Thoracic aorta (tissue), 2 donors: ENCODE measurements at places on chromosomes 13 and 19.

- peak overlapping the region; percentile 90 for H3K4me3 ChIP-seq
- no peak for DNase-seq
- H3K27ac ChIP-seq, result peak overlapping the region; percentile 100
- H3K4me1 ChIP-seq, result peaks cover 17% of the 10 kb centered on the region
These were observed 1.2 kb downstream of the CNN2 start for GRCh38 chr19:1027650-1028061.

DNA sequence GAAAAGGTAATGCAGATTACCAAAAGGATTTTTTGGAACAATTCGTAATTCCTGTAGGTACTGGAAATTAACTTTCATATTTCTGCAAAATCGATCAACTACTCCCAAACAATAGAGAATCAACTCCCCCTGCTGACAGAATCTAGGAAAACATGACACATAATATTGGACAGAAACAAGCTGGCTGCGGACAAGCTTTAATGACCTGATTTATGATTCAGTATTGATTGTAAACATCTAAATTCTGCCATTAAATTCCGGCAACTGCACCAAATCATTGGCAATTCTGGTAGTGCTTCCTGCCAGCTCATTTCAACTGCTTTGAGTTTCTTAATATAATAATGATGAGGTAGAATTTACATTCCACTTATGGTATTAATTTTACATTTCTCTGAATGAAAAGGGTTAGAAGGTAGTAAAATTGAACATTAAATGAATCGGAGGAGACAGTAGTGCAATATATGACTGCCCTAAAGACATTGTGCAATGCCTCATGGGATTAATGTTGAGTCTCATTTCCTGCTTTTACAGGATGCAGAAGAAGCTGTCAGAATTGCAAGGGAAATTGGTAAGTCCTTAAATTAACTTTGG lies 146.5 kb downstream of the PCCA start:
- no peak for DNase-seq
- no peak overlapping the region for H3K27ac ChIP-seq
- no peaks in the 10 kb centered on the region for H3K27me3 ChIP-seq
- H3K4me1 ChIP-seq, result no peaks in the 10 kb centered on the region

GRCh38 chr19:53982001-53982451 lies 9.4 kb upstream of the CACNG6 start:
- no peaks in the 10 kb centered on the region for H3K36me3 ChIP-seq
- no peak overlapping the region for H3K27ac ChIP-seq
- H3K4me3 ChIP-seq, result peak overlapping the region; percentile 38
- no peak for DNase-seq

- no peaks in the 10 kb centered on the region for H3K4me1 ChIP-seq
- no peaks in the 10 kb centered on the region for H3K36me3 ChIP-seq
- no peaks in the 10 kb centered on the region for H3K27me3 ChIP-seq
- H3K4me3 ChIP-seq, result no peak overlapping the region
- H3K27ac ChIP-seq, result no peak overlapping the region
These were observed 29.7 kb downstream of the NKPD1 start for GRCh38 chr19:45130888-45131615.

DNA sequence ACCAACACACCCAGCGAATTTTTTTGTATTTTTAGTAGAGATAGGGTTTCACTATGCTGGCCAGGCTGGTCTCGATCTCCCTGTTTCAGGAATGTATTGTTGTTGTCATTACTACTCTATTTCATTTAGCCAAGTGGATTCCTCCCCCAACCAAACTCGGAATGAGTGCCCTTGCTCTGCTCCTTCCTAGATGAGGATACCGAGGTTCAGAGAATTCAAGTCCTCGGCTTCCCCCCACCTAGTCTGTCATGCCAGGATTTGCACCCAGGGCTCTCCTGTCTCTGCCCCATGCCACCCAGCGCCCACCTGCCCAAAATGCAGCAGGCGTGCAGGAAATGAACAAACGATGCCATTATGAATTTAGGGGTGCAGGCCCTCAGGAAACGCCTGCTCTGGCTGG lies 3.5 kb upstream of the SPACA4 start:
- no peaks in the 10 kb centered on the region for H3K36me3 ChIP-seq
- H3K4me1 ChIP-seq, result no peaks in the 10 kb centered on the region
- H3K27me3 ChIP-seq, result no peaks in the 10 kb centered on the region
- no peak overlapping the region for H3K27ac ChIP-seq
- no peak overlapping the region for H3K4me3 ChIP-seq

GRCh38 chr13:101308247-101309013 lies 107.9 kb downstream of the NALCN start:
- no peaks in the 10 kb centered on the region for H3K36me3 ChIP-seq
- H3K27me3 ChIP-seq, result no peaks in the 10 kb centered on the region
- H3K27ac ChIP-seq, result peak overlapping the region; percentile 66
- no peak for DNase-seq
- no peak overlapping the region for H3K4me3 ChIP-seq
- peaks cover 15% of the 10 kb centered on the region for H3K4me1 ChIP-seq

- peak overlapping the region; percentile 83 for H3K27ac ChIP-seq
- peak overlapping the region; percentile 35 for H3K4me3 ChIP-seq
- no peak for DNase-seq
These were observed 21.5 kb downstream of the NFIC start for GRCh38 chr19:3387645-3388589.

GRCh38 chr13:59468396-59468795 lies 695.3 kb downstream of the DIAPH3 start:
- DNase-seq, result no peak
- H3K36me3 ChIP-seq, result no peaks in the 10 kb centered on the region
- H3K27me3 ChIP-seq, result no peaks in the 10 kb centered on the region

DNA sequence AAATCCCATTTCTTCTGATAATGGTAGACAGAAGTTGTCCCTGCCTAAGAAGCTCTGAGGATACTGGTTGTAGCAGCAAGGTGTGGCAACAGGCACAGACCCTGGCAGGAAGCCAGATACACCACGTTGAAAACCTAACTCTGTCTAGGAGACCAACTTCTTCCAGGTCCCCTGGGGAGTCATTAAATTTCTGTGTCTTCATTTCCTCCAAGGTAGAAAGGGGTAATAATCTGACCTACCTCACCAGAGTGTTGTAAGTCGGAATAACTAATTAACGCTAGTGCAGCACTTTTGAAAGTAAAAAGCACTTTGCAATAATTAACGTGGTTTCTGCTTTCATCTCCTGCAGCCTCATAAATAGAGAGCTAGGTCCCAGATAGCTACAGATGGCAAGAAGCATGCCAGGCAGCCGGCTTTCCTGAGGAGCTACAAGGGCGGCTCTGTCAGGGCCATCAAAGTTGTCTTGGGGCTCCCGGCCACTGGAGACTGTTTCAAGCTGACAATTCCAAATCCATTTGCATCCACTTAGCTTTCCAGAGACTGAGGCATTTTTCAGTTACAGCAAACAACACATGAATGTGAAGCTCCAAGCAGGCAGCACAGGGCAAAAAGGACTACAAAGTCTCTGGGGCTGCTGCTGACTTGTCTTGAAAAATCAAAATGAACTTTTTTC lies 176.2 kb downstream of the FOXO1 start:
- no peak for DNase-seq
- no peak overlapping the region for H3K27ac ChIP-seq
- H3K27me3 ChIP-seq, result no peaks in the 10 kb centered on the region

- no peak overlapping the region for H3K27ac ChIP-seq
- no peak overlapping the region for H3K4me3 ChIP-seq
- DNase-seq, result no peak
- H3K27me3 ChIP-seq, result no peaks in the 10 kb centered on the region
- no peaks in the 10 kb centered on the region for H3K36me3 ChIP-seq
These were observed 9.2 kb upstream of the HS6ST3 start for GRCh38 chr13:96080676-96081075.

DNA sequence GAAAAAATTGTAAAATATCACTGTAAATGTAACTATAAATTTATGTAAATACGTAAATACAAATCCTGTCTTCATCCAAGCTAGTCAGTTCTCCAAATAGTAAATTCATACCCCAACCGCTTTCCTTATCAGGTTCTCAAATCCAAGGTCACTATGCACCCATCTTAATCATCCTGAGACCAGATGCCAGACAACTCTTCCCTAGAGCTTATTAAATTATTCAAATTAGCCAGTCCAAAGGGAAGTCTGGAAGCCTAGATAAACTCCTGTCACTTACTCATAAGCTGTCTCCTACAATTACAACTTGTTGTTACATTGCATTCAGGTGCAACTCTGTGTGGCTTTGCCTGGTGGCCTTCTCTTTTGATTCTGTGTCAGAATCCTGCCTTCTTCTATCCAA lies 836.1 kb upstream of the PCDH20 start:
- H3K4me1 ChIP-seq, result no peaks in the 10 kb centered on the region
- H3K4me3 ChIP-seq, result no peak overlapping the region
- H3K36me3 ChIP-seq, result no peaks in the 10 kb centered on the region
- DNase-seq, result no peak
- no peaks in the 10 kb centered on the region for H3K27me3 ChIP-seq

GRCh38 chr19:34402074-34402600 lies 2.1 kb upstream of the PDCD2L start:
- no peak overlapping the region for H3K27ac ChIP-seq
- H3K4me1 ChIP-seq, result peaks cover 3% of the 10 kb centered on the region
- no peak overlapping the region for H3K4me3 ChIP-seq
- H3K36me3 ChIP-seq, result peaks cover 26% of the 10 kb centered on the region

DNA sequence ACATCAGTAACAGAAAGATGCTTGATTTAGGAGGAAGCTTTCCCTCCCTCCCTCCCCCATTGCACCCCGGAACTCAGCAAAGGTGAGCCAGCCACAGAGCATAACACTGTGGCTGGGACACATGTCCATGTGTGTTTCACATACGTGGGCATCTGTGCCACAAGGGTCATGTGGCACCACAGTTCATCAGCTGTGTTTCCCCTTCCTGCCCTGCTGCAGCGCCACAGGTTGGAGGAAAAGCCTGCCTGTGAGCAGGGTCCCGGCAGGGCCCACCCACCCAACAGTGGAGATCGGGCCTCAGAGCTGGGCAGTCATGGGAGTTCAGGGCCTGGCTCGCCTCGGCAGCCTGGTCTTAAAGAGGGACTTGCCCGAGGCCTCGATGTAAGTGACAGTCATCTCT lies 2.8 kb downstream of the ACP5 start:
- no peak for DNase-seq
- H3K4me1 ChIP-seq, result no peaks in the 10 kb centered on the region
- H3K27ac ChIP-seq, result no peak overlapping the region
- no peaks in the 10 kb centered on the region for H3K27me3 ChIP-seq
- no peak overlapping the region for H3K4me3 ChIP-seq
- H3K36me3 ChIP-seq, result no peaks in the 10 kb centered on the region

GRCh38 chr13:61463024-61463423 lies 47.4 kb upstream of the PCDH20 start:
- H3K4me1 ChIP-seq, result no peaks in the 10 kb centered on the region
- no peak for DNase-seq
- H3K27ac ChIP-seq, result no peak overlapping the region
- no peaks in the 10 kb centered on the region for H3K36me3 ChIP-seq

DNA sequence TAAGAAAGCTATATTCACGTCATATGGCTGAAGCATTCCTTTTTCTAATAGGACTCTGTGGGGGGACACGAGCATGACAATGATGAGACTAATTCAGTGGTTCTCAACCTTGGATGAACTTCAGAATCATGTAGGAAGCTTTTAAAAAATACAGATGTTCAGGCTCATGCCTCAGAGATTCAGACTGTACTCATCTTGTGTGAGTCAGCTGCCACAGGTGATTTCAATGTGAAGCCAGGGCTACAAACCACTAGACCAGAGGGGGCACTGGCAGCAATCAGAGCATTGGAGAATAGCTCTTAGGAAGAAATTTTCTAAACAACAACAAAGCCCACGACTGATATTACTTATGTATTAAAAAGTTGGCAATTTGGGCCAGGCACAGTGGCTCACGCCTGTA lies 91.7 kb downstream of the SERP2 start:
- H3K36me3 ChIP-seq, result no peaks in the 10 kb centered on the region
- DNase-seq, result no peak
- no peak overlapping the region for H3K27ac ChIP-seq
- no peak overlapping the region for H3K4me3 ChIP-seq

- no peaks in the 10 kb centered on the region for H3K4me1 ChIP-seq
- DNase-seq, result no peak
- no peaks in the 10 kb centered on the region for H3K36me3 ChIP-seq
- H3K4me3 ChIP-seq, result no peak overlapping the region
- no peaks in the 10 kb centered on the region for H3K27me3 ChIP-seq
These were observed 8.1 kb upstream of the SEMA6B start for GRCh38 chr19:4567584-4568071.

- H3K4me1 ChIP-seq, result no peaks in the 10 kb centered on the region
- no peak overlapping the region for H3K4me3 ChIP-seq
- no peak overlapping the region for H3K27ac ChIP-seq
- no peaks in the 10 kb centered on the region for H3K27me3 ChIP-seq
- no peaks in the 10 kb centered on the region for H3K36me3 ChIP-seq
- no peak for DNase-seq
These were observed 11.5 kb downstream of the FFAR2 start for GRCh38 chr19:35459414-35460082.

- H3K27ac ChIP-seq, result no peak overlapping the region
- no peaks in the 10 kb centered on the region for H3K27me3 ChIP-seq
- no peaks in the 10 kb centered on the region for H3K36me3 ChIP-seq
These were observed 136.4 kb upstream of the HTR2A start for GRCh38 chr13:47033216-47033615.

DNA sequence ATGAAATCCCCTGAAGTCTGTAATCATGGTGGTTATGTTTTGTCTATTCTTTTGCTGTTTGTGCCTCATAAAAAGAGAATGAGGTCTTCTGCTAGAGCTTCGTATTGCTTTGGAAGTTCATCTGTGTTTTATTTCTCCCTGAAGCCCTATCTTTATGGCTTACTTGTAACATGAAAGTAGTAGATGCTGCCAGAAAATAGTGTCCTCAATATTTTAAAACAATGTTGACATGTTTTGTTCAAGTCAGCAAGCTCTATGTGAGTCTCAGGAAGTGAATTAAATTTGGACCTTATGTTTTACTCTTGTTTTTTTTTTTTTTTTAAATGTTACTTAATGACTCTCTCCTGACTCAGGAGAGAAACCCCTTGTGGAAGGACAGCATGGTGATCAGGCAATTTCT lies 130.5 kb downstream of the B3GLCT start:
- no peak overlapping the region for H3K4me3 ChIP-seq
- H3K27ac ChIP-seq, result no peak overlapping the region
- no peaks in the 10 kb centered on the region for H3K36me3 ChIP-seq

GRCh38 chr13:77522444-77522843 lies 13.1 kb upstream of the SCEL start:
- DNase-seq, result no peak
- no peaks in the 10 kb centered on the region for H3K36me3 ChIP-seq
- H3K4me3 ChIP-seq, result no peak overlapping the region
- H3K27me3 ChIP-seq, result no peaks in the 10 kb centered on the region
- no peaks in the 10 kb centered on the region for H3K4me1 ChIP-seq
- H3K27ac ChIP-seq, result no peak overlapping the region

- H3K4me3 ChIP-seq, result peak overlapping the region; percentile 69
- DNase-seq, result no peak
- no peaks in the 10 kb centered on the region for H3K4me1 ChIP-seq
- no peaks in the 10 kb centered on the region for H3K36me3 ChIP-seq
- no peak overlapping the region for H3K27ac ChIP-seq
These were observed 3.8 kb downstream of the F7 start for GRCh38 chr13:113109151-113110047.

- H3K4me1 ChIP-seq, result no peaks in the 10 kb centered on the region
- DNase-seq, result no peak
- H3K36me3 ChIP-seq, result no peaks in the 10 kb centered on the region
- H3K4me3 ChIP-seq, result no peak overlapping the region
- H3K27ac ChIP-seq, result no peak overlapping the region
These were observed 28.9 kb upstream of the TPP2 start for GRCh38 chr13:102567857-102568256.

GRCh38 chr13:113646921-113647340 lies 11.1 kb downstream of the ATP4B start:
- no peaks in the 10 kb centered on the region for H3K27me3 ChIP-seq
- no peak overlapping the region for H3K4me3 ChIP-seq
- H3K27ac ChIP-seq, result no peak overlapping the region
- peaks cover 9% of the 10 kb centered on the region for H3K4me1 ChIP-seq
- DNase-seq, result no peak
- H3K36me3 ChIP-seq, result no peaks in the 10 kb centered on the region
